ENCODE measurements at places on chromosomes 4 and X.

- no peak for DNase-seq
Measured at GRCh38 chr4:55650483-55650882, 14.4 kb upstream of the NMU start.

DNA sequence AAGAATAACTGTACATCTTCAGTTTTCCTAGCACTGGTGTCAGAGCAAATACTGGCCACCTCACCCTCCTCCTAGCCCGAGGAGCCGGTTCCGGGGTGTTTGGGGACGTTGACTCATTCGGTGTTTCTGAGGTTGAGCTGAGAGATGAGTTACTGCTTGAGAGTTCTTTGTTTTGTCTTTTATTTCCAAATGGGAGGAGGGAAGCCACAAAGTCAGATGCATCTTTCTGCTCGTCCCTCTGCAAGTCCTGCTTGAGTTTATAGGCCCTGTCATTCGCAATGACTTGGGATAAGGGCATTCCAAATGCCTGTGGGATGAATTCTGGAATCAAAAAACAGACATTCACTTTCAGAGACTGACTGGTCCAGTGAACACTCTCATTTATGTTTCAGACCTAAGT is 77.5 kb downstream of the HCCS start:
- peak; percentile 38 for DNase-seq

DNA sequence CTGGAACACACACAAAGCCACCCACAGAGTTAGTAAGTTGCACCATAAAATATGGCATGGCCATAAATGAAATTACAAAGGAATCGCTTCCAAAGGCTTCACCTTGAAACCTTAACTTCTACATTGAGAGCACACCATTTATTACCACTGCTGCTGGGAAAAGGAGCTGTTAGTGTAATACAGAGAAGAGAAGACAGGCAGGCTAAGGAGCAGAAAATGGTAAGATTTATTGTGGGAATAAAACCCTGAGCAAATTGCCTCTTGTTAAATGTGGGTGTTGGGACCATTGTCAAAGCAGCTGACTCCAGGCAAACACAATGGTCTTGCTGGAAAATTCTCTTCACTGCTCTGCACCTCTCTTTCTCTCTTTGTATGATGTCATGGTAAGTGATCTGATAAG is 79.2 kb upstream of the NHS start:
- no peak for DNase-seq

GRCh38 chr4:38523524-38524448 is 140.2 kb upstream of the KLF3 start:
- DNase-seq: no peak

- DNase-seq: no peak
Measured at GRCh38 chr4:112517911-112518310, 1.9 kb upstream of the NEUROG2 start.

DNA sequence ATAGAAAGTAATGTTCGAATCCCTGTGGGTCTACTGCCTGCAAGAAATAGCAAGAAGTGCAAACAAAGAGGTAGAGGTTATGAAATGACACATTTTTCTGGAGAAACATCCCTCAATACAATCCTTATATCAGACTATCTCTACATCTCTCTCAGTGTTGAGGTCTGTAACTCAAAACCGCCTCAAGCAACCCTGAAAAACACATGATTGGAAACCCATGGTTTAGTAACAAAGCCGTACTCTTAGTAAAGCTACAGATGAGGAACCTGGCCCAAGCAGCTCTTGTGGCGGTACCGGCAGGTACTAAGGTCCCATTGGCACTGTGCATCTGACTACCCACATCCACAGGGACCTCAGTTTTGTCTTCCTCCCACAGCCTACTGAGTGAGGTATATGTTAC is 53.9 kb downstream of the IRF2 start:
- no peak for DNase-seq

DNA sequence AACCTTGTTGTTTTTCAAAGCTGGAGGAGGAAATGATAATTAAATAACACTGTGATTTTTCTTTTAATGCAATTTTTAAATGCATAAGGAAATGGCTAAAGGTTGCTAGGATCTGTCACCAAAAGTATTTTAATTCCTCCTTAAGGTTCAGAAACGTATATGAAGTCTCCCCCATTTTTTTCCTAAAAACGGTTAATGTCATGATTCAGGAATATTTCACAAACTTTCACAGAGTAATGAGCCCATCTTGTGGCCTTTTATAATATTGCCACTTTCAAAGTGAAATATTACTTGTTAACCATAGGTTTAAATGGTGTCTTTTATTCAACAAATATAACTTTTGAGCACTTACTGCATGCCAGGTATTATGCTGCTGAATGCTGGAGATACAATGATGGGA is 99.5 kb upstream of the USP38 start:
- peak; percentile 8 for DNase-seq

GRCh38 chr4:41213625-41214135 is 662 bp downstream of the APBB2 start:
- DNase-seq: no peak

- peak; percentile 43 for DNase-seq
Measured at GRCh38 chrX:38817004-38817703, 15.9 kb downstream of the MID1IP1 start.

DNA sequence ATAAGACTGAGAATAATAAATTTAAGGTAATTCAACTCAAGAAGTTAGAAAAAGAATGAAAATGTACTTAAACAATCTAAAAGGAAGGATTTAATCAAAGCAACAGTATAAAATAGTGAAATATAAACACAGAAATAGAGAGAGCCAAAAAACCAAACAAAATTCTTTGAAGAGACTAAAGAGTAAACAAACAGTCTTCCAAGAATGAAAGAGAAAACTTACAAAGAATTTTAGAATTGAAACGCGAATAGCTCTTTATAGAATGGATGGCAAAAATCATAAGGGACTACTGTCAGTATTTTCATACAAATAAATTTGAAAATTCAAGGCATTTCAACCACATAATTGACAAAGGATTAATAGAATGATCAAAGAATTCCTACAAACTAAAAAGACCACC is 41.7 kb downstream of the VEGFC start:
- DNase-seq: no peak

DNA sequence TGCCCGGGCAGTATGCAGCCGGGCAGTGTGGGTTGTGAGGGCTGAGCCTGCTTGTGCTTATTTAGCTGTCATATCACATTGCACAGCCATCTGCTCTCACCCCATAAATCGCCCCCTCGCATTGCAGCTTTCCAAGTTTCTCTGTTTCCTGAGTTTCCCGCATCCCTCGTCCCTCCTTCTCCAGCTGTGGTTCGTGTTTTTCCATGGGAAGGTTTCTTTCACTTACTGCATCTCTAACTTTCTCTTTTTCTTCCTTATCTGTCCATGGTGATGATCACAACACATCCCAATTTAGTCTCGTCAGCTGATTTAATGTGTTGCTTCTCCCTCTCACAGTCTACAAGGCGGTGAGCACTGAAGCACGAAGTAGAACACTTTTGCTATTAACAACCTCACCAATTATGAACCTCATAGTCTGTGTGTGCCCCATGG is 118.1 kb downstream of the ENPP6 start:
- peak; percentile 19 for DNase-seq

DNA sequence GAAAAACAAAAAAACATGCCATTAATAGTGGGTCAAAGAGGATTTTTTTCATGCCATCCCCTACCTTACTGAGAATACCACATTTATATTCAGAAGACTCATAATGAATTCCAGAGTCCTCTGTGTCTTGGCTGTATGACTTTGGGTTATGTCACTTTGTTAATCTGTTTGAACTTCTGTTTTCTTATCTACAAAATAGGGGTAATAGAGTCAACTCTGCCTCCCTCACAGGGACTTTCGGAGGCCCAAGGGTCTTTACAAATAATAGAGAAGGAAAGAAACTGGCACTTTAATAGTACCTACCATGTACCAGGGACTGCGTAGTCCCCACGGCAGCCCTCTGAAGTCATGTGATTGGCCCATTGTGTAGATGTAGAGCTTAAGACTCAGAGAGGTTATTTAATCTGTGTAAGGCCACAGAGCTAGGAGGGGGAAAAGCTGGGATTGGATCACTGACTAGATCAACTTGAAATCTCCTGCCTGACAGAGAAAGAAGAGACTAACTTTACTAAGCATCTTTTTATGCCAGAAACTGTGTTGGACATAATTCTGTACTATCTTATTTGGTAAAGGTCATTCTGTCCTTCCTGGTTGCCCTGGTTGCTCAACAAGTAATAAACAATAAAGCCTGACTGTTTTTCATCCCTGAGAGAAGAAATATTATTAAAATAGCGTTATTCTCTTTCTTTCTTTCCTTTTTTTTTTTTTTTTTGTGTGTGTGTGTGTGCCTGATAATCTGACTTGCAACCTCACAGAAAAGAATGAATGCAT is 59.6 kb downstream of the NFKB1 start:
- DNase-seq: no peak

All from IMR-90 (cell line).